Cortex of kidney (tissue), 1 donor: ENCODE measurements at places on chromosomes 7 and 10.

DNA sequence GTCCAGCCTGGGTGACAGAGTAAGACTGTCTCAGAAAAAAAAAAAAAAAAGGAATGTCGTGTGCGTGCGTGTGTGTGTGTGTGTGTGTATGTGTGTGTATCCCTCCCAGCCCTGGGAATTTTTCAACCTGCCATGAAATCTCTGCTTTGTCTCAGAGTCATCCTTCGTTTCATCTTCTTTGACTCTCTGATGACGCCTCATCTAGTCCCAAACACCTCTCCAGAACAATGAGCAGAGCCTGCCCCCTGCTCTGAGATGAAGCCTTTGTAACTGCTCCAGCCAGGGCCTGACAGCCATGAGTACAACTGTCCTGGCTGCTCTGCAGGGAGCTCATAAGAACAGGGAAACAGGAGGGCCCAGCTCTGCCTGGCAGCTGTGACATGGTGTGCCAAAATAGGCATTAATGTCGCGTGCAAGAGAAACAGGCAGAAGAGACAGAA is 149.5 kb downstream of the FAM107B start:
- DNase-seq, result no peak

- DNase-seq, result no peak
Measured at GRCh38 chr10:87590705-87591588, 68.7 kb upstream of the PAPSS2 start.

GRCh38 chr7:124171068-124171467 is 138.2 kb upstream of the TMEM229A start:
- DNase-seq, result no peak

DNA sequence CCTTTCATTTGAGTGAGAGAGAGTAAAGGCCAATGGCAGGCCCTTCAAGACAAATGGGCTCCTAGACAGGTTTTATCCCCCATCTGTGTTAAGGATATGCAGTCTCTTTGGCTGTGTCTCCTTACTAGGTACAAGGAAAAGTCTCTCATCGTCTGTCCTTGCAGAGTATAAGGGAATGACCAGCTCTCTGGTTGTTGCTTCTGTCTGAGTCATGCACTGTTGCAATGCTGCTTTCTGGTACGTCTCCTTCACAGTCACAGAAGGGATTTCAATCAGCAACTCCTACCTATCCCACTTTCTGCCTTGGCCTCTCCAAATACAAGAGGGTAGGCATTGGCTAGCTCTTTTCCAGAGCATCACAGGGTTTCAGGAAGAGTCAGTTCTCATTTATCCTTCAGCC is 48.1 kb downstream of the CTTNBP2 start:
- no peak for DNase-seq

GRCh38 chr10:124063750-124064603 is 29.4 kb downstream of the CHST15 start:
- DNase-seq, result no peak

- no peak for DNase-seq
Measured at GRCh38 chr7:137306748-137307147, 36.8 kb downstream of the PTN start.

DNA sequence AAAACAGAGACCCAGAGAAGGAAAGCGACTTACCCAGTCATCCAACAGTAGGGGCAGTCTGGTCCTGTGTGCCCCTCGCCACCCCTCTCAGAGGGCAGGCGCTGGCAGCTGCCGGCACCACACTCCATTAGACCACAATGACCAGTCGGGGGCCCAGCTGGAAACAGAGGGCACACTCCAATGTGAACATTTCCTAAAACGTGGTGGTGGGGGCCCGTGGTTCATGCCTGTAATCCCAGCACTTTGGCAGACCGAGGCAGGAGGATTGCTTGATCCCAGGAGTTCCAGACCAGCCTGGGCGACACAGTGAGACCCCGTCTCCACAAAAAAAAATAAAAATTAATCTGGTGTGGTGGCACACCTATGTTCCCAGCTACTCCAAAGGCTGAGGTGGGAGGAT is 912 bp upstream of the OAT start:
- DNase-seq, result no peak

- DNase-seq, result no peak
Measured at GRCh38 chr7:140000666-140001268, 62.0 kb downstream of the PARP12 start.

DNA sequence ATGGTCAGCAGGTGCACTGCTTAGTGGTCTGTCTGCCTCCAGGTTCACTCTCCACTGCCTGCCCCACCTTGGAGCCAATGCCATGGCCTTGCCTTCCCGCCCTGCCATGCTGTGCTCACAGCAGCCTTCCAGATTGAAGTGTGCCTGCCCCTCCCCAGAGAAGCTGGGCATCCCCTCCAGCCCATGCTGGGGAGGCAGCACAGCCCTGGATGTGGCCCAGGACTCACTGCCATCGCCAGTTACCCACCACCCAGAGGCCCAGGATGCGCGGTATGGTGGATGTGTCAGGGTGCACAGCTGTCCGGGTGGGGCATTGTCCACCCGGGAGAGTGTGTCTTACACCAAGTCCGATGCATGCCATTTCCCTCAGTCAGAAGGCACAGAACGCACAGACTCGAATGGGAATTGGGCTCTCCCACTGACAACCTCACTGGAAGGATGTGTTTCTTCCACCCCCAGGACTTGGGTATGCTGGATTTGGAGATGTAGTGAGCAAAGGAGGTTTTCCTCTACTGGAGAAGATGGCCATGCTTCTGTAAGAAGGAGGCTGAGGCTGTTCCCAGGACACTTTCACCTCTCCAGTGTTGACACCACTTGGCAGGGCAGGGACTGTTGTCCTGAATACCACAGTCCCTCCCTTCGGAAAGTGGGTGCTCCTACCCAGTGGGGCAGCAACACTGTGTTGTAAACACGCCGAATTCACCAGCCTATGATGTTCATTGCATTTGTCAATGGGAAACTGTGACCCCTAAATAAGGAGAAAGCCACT is 122.0 kb downstream of the ADARB2 start:
- DNase-seq, result no peak

DNA sequence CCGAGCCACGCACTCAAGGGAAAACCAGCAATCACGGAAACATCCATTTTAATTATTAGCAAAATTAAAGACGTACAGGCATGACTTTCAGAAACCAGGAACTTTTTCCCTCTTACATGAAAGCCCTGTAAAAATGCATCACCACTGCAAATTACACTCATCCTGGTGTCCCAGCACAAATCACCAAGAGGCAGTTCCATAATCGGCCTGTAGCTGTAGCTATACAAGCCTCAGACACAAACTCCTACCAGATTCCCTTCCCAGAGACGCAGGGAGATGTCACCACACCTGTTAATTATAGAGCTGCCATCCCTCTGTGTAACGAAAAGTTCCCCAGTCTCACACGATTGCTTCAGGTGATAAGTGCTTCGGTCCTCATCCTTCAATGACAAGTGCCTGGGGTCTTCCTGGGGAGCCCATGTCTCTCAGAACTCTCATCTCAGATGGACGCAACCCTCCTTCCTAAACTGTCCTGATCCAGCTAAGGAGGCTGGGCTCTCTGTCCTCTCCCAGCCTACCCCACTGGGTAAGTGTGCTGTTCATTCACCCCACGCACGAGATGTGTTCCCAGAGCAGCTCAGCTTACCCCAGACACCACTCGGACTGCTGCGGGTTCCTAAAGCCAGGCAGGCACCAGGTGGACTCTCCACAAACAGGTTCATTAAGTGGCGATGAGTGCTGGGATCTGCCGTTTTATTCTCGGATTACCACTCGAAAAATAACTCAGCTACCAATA is 5.9 kb downstream of the FGFR2 start:
- no peak for DNase-seq

GRCh38 chr10:19048891-19049290 is 290 bp downstream of the MALRD1 start:
- DNase-seq, result no peak

GRCh38 chr7:151723321-151723720 is 153.6 kb downstream of the PRKAG2 start:
- no peak for DNase-seq

- DNase-seq, result no peak
Measured at GRCh38 chr7:82760074-82760473, 316.5 kb upstream of the CACNA2D1 start.

- DNase-seq, result no peak
Measured at GRCh38 chr7:70797109-70797514, 334.8 kb upstream of the GALNT17 start.

GRCh38 chr7:35878351-35878750 is 77.5 kb downstream of the SEPTIN7 start:
- DNase-seq, result no peak
